Cardiac muscle cell (in vitro differentiated cells and primary cell): ENCODE measurements at places on chromosomes 2 and 18. TPM values are rescaled to one million over a fixed set of nuclear protein-coding genes. Genes with fewer than 3 reads are reported as not detected.
A peak's percentile ranks its signal among the peaks of the same experiment; 100 is the strongest.

- no peak overlapping the region for H3K27ac ChIP-seq
- peaks cover 16% of the 10 kb centered on the region for H3K4me1 ChIP-seq
- peaks cover 35% of the 10 kb centered on the region for H3K36me3 ChIP-seq
- no peaks in the 10 kb centered on the region for H3K27me3 ChIP-seq
- DNase-seq: no peak
Measured at GRCh38 chr2:86036669-86037138, 69.0 kb downstream of the POLR1A start.

GRCh38 chr2:33134086-33134771, 187.5 kb downstream of the LTBP1 start:
- peaks cover 8% of the 10 kb centered on the region for H3K36me3 ChIP-seq
- no peaks in the 10 kb centered on the region for H3K27me3 ChIP-seq
- peaks cover 41% of the 10 kb centered on the region for H3K4me1 ChIP-seq
- H3K27ac ChIP-seq: peak overlapping the region; percentile 76
- no peak overlapping the region for H3K4me3 ChIP-seq

- H3K27ac ChIP-seq: no peak overlapping the region
- peak; percentile 28 for DNase-seq
- no peaks in the 10 kb centered on the region for H3K4me1 ChIP-seq
- H3K4me3 ChIP-seq: peak overlapping the region; percentile 77
- H3K36me3 ChIP-seq: no peaks in the 10 kb centered on the region
- H3K27me3 ChIP-seq: no peaks in the 10 kb centered on the region
Measured at GRCh38 chr2:174681099-174682006, 82.9 kb downstream of the CHRNA1 start.

GRCh38 chr2:189232759-189233406, 53.3 kb upstream of the COL5A2 start:
- no peak for DNase-seq
- no peaks in the 10 kb centered on the region for H3K4me1 ChIP-seq
- no peak overlapping the region for H3K27ac ChIP-seq
- no peaks in the 10 kb centered on the region for H3K36me3 ChIP-seq
- no peak overlapping the region for H3K4me3 ChIP-seq

GRCh38 chr18:79943608-79944125, 7.8 kb downstream of the SLC66A2 start:
- H3K4me1 ChIP-seq: peaks cover 11% of the 10 kb centered on the region
- no peak for DNase-seq
- H3K27ac ChIP-seq: no peak overlapping the region
- no peaks in the 10 kb centered on the region for H3K27me3 ChIP-seq
- no peak overlapping the region for H3K4me3 ChIP-seq

DNA sequence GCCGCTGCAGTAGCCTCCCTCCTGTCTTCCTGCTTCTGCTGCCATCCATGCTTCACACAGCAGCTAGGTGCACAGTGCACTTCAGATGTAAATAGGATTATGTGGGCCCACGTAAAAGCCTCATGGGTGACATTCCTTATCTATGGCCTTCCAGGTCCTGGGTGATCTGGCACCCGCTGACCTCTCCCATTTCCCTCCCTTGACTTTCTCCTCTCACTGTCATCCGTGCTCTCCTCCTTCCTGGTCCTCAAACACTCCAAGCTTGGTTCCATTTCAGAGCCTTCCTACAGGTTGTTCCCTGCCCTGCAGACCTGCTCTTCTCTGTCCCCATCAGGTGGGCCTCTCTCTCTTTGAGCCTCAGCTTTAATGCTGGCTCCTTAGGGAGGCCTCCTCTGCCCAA, 4.0 kb upstream of the SMYD5 start:
- H3K4me3 ChIP-seq: no peak overlapping the region
- H3K27ac ChIP-seq: no peak overlapping the region
- no peaks in the 10 kb centered on the region for H3K36me3 ChIP-seq

DNA sequence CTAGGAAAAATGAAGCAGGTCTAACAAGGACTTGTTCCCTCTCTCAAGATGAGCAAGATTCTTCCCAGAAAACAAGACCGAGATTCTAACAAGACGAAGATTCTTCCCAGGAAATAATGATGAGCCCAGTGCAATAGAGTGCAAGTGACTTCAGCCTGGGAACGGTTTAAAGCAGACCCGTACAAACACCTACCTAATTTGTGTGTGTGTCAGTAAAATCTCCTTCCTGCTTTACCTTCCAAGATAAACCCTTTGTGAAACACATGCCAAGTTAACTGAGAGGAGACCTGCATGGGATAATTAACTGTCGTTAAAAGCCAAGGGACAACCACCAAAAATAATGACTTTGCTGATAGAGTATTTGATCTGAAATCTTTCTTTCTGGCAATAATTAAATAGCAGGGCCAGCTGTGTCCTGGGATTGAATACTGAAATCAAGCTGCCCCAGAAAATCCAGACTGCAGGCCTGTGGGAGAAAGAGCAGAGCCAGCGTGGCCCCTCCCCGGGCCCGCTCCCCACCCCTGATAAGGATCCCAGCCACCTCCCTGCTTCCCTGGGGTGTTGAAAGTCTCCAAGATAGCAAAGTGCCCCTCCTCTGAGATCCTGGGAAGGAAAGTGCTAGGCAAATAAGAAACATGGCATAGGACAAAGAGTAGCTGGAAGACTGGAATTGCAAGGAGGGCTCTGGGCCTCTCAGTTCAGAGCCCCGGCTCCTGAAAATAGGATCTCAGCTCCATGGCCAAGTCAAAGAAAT, 145.5 kb downstream of the CYP26B1 start:
- peaks cover 23% of the 10 kb centered on the region for H3K4me1 ChIP-seq
- no peaks in the 10 kb centered on the region for H3K27me3 ChIP-seq
- no peaks in the 10 kb centered on the region for H3K36me3 ChIP-seq
- H3K4me3 ChIP-seq: no peak overlapping the region
- peak overlapping the region; percentile 10 for H3K27ac ChIP-seq

GRCh38 chr2:187615364-187615763, 61.1 kb upstream of the TFPI start:
- H3K27ac ChIP-seq: no peak overlapping the region
- DNase-seq: no peak
- H3K27me3 ChIP-seq: no peaks in the 10 kb centered on the region
- no peak overlapping the region for H3K4me3 ChIP-seq
- H3K36me3 ChIP-seq: no peaks in the 10 kb centered on the region

GRCh38 chr18:8386669-8387380, 222.4 kb upstream of the RAB12 start:
- H3K4me1 ChIP-seq: no peaks in the 10 kb centered on the region
- no peaks in the 10 kb centered on the region for H3K27me3 ChIP-seq
- no peak for DNase-seq
- no peak overlapping the region for H3K4me3 ChIP-seq

DNA sequence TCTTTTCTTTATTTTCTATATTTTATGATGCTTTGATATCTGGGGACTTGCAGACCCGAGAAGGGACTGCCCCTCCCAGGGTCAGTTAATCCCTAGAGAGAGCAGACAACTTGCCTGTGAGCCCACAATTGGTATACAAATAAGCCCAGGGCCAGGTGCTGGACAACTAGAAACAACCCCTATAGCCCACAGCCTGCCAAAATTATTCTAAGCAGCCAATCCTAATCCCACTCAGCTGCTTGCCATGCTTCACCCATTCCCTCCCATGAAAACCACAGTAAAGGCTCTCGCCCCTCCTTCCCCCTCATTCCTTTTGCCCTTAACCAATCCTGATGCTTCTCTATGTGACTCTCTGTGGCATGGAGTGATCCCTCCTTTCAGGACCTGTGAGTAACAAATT, 380.7 kb downstream of the RBM43 start:
- no peaks in the 10 kb centered on the region for H3K27me3 ChIP-seq
- no peaks in the 10 kb centered on the region for H3K36me3 ChIP-seq
- H3K4me1 ChIP-seq: no peaks in the 10 kb centered on the region
- H3K4me3 ChIP-seq: no peak overlapping the region

DNA sequence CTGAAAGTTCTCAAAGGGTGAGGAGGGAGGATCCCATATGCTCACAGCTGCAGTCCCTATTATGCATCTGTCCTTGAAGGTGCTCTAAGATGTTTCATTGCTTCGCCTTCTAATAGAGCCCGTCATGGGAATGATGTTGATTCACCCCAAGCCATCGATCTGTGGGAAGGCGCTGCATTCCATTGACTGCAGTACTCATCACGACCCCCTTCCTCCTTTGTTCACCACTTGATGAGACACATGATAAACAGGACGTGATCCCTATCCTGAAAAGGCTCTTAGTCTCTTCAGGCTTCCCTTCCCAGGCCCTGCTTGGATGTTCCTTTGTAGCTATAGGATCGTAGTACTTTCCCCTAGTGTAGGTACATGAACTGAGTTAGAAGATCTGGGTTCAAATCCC, 181.8 kb downstream of the AGPS start:
- H3K27me3 ChIP-seq: no peaks in the 10 kb centered on the region
- H3K27ac ChIP-seq: no peak overlapping the region
- H3K36me3 ChIP-seq: no peaks in the 10 kb centered on the region
- DNase-seq: no peak
- no peak overlapping the region for H3K4me3 ChIP-seq

CASP10 gene
- 0.86 and 1.0 TPM in 2 replicates for total RNA-seq

KIAA2012 gene
- 0.21 TPM in 1 of 2 replicates, not detected in the other for total RNA-seq

TMEM182 gene
- total RNA-seq: 2.7 and 5.2 TPM in 2 replicates

SAG gene
- total RNA-seq: not detected in 2 replicates

LCT gene
- total RNA-seq: 0.03 TPM in 1 of 2 replicates, not detected in the other

AKAIN1 gene
- not detected in 2 replicates for total RNA-seq

PPP1R7 gene
- total RNA-seq: 44.0 and 56.5 TPM in 2 replicates

TBR1 gene
- 0.25 and 0.48 TPM in 2 replicates for total RNA-seq
